ENCODE measurements at places on chromosomes 6 and 20.

- DNase-seq = no peak
Measured at GRCh38 chr6:89302195-89302770, 12.8 kb downstream of the GABRR2 start.

- no peak for DNase-seq
Measured at GRCh38 chr6:144405163-144405562, 120.0 kb downstream of the UTRN start.

DNA sequence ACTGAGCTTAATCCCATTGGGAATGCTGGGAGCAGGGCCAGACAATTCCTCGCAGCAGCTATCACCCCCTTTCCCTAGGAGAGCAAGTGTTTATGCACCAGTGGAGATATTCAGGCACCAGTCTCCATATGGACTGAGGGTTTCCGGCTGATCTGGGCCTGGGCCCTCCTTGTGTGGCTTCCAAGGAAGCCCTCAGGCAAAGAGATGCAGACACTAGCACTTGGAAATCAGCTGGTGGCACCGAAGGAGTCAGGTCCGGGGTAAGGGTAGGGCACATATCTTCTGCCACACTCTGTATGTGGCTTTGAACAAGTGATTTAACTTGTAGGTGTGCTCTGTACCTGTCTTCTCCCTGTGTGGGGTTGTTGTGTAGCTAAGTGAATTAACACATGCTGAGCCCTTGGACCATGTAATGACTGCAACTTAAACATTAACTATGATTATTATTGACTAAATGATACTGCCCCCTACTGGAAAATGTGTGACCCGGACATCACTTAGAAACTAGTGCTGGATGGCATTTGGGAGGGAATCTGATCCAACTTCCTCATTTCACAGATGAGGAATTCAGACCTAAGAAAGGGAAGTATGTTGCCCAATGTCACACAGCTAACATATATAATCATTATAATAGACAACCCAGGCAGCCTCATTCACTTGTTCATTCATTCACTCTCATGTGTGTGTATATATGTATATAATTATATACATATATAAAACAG, 19.3 kb upstream of the WFDC2 start:
- no peak for DNase-seq

GRCh38 chr20:11791835-11792567, 125.7 kb upstream of the BTBD3 start:
- DNase-seq = no peak

- DNase-seq = no peak
Measured at GRCh38 chr6:25971187-25971821, 8.7 kb downstream of the TRIM38 start.

GRCh38 chr6:163182696-163183095, 231.8 kb upstream of the QKI start:
- DNase-seq = no peak

DNA sequence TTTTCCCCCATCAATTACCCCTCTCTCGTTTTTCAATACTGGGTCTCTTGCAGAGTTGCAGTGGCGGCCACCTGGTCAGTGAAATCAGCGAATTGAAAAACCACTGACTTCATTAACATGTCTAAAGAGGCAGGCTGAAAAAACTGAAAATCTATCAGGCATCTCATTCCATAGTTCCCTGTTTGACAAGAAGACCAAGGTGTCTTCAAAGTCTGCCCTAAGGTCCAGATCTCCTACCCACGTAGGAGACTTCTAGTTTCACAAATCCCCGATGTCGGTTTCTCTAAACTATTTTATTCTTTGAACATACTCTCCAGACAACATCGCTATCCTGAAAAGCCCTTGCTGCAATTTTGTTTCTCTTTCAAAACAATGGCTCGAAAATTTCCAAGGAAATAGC, 796 bp upstream of the TUBB start:
- no peak for DNase-seq

DNA sequence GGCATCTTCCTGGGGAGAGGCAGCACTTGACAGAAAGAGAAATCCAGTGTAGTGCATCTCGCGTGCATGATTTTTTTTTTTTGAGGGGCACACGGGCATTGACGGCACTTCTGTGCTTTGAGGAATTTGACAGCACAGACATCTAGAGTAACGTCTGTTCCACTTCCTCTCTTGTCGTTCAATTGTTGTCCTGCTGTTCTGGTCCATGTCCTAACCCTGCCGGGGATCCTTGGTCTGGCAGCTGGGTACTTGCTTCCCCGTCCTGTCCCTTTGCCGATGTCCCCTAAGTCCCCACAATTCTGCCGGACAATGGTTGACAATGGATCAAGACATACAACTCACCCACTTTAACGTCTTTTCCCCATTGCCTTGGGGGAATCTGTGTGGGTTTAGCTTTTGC, 46.0 kb upstream of the NAA20 start:
- no peak for DNase-seq

- DNase-seq = no peak
Measured at GRCh38 chr20:54608039-54608745, 132.8 kb downstream of the DOK5 start.

GRCh38 chr6:2749969-2750600, 637 bp downstream of the MYLK4 start:
- DNase-seq = peak; percentile 74

DNA sequence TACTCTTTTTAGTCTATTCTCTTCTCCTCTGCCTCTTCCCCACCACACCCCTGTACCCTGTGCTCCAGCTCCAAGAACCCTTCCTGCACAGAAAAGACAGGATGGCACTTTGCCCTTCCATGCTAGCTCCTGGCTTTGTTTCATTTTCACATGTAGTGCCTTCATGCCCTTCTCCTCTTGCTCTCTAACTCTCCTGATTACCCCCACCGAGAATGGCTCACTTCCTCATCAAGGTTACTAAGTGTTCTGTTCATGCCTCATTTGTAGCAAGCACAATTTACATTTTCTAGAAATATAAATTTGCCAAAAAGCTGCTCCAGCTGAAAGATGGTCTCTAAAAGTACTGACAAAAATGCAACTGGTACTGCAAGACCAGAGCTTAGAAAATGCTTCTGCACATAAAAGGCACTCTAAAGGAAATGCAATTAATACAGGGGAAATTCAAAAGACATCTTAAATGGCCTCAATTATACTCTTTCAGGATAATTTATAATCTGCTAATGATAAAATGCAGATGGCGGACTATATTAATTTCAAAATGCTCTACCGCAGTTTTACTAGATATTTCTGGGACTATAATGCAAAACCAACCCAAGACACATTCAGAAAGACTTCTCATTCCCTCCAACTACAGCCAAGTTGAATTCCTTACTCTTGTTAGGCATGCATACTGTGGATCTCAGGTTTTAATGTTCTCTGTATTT, 570.2 kb downstream of the PRKN start:
- DNase-seq = no peak

GRCh38 chr6:63677282-63677681, 41.7 kb downstream of the PHF3 start:
- DNase-seq = no peak

- DNase-seq = no peak
Measured at GRCh38 chr20:43550456-43550855, 8.4 kb upstream of the SGK2 start.

DNA sequence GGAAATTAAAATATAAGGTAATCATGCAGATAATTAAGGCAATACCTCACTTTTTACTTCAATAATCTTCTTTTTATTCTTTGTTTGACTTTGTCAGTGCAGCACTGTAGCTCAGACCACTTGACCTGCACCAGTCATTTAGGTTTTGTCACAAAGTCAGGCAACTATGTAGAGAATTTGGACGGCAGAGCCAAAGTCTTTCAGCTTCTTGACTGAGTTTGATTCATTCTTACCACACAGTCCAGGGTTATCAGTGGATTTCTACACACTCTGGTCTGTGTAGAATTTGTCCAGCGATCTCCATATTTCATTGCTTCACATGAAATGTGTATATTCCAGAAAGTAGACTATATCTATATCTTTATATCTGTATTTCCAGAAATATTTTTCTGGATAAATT, 107.3 kb downstream of the TFAP2B start:
- no peak for DNase-seq

GRCh38 chr6:156189195-156189594, 588.0 kb upstream of the ARID1B start:
- DNase-seq = no peak

DNA sequence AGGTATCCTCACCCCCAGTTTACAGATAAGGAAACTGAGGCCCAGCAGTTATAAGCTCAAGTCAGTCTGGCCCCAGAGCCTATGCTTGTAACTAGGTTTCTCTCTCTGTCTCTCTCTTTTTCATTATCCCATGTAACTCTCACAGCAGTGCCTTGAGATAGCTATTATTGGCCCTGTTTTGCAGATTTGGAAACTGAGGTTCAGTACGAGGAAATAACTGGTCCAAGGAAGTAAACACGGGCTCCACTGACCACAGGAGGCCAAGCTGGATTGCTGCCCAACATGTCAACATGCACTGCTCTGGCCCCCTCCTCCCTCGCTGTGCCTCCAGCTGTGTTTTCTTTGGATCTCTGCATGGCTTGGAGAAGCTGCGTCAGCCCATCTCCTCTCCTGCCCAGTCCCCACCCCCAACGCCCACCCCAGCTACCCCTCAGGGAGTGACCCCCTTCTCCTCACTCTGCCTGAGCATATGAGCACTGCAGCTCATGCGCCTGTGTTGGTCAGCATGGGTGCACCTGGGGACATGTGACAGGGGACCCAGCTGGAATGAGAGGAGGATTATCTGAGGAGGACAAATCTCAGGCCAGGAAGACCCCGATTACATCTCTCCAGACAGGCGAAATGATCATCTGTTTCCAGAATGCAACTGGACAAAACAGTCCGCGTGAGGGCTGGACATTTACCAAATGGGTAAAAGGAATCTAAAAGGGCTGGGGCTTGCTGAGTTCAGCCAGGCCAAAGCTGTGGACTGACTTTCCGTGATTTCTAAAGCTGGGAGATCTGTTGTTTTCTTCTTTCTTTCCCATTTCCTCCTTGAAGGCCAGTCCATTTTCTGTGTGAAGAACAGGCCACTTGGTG, 7.8 kb upstream of the PLTP start:
- DNase-seq = no peak

DNA sequence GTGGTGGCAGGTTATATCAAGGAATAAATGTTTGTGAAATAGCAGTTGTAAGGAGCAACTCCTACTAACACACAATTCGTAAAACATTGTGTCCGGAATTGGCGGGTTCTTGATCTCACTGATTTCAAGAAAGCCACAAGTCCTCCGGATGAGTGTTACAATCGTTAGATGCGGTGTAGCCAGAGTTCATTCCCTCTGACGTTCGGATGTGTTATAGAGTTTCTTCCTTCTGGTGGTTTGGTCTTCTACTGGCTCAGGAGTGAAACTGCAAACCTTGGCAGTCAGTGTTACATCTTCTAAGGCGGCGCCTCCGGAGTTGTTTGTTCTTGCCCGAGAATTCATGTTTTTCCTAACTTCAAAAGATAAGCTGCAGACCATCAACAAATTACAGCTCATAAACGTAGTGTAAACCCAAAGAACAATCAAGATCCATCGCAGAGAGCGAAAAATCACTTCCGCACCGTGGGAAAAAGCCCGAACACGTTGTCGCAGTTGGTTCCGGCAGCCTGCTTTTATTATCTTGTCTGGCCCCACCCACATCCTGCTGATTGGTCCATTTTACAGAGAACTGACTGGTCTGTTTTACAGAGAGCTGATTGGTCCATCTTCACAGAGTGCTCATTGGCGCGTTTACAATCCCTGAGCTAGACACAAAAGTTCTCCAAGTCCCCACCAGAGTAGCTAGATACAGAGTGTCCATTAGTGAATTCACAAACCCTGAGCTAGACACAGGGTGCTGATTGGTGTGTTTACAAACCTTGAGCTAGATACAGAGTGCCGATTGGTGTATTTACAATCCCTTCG, 58.2 kb downstream of the TRIM27 start:
- DNase-seq = no peak

DNA sequence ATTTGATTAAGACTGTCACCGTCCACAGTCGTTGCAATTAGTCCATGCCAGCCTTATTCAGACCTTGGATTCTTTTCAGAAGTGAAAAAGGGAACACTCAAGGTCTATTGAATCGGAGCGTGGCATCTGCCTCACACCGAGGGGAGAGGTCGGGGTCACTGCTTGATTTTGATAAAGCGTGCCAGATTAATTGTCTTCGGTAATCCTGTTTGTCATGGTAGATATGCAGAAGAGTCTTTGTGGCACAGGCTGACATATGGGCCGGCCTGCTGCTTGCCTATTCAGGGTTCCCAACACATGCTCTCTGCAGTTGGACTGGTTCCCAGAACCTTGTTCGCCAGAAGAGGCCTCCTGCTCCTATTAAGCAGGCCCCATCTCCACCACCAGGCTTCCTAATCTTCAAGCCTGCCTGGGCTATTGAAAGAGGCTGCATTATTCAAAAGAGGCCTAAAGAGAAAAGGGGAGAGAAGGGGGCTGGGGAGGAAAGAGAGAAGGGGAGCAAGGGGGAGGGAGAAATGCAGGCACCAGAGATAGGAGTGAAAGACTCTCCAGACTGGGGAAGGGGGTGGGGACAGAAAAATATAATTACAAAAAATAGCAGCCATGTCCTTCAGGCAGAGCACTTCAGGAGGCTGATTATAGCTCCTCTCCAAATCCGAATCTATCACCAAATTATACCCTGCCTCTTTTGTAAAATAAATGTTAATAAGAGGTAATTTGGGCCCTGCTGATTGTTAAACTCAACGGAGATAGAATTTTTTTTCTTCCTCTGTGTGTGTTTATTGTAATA, 611.3 kb downstream of the HDGFL1 start:
- DNase-seq = peak; percentile 71

DNA sequence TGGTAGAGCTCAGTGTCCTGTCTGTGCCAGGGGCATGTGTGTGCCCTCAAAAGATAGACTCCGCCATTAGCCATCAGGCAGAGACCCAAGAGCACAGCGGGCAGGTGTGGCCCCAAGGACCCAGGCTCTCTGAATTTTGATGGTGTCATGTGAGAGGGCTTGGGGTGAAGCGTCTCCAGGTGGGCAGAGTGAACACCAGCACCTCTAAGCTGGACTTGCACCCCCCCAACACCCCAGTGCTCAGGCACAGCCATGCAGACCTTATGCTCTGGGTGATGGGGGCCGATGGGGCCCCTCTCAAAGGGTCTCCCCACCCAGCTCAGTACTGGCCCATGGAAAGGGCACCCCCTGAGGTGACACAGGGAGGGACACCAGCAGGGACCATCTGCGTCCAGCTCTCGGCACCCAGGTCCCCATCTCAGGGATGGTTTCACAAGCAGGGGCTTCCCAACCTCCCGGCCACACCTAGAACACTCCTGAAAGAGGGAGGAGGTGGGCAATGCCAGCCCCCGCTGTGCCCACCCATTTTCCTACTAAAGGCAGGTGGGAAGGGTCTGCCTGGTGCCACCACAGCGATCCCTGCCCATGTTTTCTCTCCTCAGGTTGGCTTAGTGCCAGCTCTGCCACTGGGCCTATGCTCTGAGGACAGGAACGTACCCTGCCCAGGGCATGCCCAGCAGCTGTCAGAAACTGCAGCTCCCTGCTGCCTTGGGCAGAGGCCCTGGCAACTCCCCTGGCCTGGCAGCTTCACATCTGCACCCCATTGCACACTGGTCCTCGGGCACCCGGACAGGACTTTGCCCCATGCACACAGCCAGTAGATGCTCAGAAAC, 3.5 kb downstream of the CST7 start:
- DNase-seq = no peak

- no peak for DNase-seq
Measured at GRCh38 chr6:101539510-101540245, 146.2 kb downstream of the GRIK2 start.

- no peak for DNase-seq
Measured at GRCh38 chr6:151065027-151065815, 174.5 kb upstream of the AKAP12 start.

- no peak for DNase-seq
Measured at GRCh38 chr6:86712039-86712438, 225.3 kb upstream of the HTR1E start.
